ENCODE measurements at places on chromosomes 2 and 18.

DNA sequence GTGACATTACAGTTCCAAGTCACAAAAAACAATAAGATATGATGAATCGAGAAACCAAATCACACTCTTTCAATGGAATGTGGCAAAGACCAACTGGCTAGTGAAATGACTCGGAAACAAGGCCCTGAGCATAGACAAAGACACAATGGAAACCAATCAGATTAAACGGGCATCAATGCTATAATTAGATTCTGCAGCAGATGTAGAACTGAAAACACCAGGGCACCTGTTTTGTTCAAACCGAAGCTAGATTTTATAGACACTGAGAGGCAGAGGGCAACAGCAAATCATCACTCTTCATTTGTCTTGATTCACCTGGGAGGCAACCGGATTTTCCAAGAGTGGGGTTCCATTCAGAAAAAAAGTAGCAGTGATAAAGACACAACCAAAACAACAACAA is 92.8 kb upstream of the BARD1 start:
- no peak for DNase-seq

GRCh38 chr2:131039535-131039907 is 53.7 kb downstream of the FAM168B start:
- no peak for DNase-seq

GRCh38 chr2:47808614-47809013 is 25.7 kb downstream of the MSH6 start:
- no peak for DNase-seq

- DNase-seq = no peak
Observed at GRCh38 chr18:5893956-5894610, 1.2 kb downstream of the TMEM200C start.

DNA sequence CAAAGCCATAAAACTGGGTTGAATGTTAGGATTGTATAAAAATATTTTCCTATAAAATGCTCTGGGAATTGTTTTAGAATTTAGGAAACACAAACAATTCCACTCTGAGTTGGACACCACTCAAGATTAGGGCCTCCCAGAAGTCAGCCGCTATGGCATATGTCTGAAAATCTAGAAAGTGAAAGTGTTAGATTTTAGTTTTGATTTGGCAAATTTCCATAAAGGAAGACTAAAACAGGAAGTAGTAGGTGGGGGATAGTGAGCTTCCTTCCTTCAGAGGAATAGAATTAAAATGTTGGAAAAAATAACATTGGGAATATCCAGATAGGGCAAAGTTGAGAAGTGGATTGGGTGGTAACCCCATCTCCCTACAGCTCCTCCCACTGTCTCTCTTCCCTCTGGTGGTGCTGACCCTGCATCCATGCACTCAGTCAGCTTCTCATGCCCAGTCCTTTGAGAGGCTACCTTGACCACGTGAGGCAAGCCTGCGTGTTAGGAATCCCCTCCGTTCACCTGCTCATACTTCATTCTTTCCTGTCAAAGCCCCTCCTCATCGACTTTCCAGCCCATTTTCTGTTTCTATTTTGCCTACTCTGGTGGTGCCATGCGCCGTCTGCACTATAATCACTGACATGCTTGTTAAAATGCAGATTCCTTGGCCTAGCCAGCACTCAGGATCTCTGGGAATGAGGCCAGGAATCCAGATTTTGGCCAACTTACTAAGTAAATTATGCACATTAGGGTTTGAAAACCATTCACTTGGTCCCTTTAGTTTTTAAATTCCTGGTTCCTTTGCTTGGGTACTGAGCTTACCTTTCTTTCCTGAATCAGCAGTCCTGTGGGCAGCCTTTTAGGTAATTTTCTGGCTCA is 83.5 kb downstream of the POLE4 start:
- DNase-seq = no peak

DNA sequence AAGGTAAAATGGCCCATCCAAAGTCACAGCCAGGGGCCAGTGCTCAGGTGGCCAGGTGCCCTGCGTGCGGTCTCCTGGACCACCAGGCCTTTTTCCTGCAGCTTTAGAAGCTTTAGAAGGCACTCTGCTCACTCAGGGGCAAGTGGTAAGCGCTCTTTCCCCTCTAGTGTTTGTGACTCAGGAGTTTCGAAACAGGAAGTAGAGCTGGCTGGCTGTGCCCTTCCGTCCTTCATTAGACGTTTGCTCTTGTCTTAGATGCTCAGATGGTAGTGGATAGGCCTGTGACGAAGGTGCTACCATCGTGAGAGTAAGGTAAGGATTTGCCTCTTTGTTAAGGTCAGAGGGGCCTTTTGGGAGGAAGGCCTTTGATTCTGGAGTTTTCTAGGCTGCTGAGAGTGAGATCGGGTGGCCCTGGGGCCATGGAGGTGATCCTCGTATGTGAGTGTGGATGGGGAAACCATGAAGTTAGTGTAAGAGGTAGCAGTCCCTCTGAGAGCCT is at the start of gene CASP8:
Gene CASP8, plus strand, starts transcription at position 235 of the 499 bp plus-strand sequence. CDS start 5,951 bp downstream, outside the sequence.
- DNase-seq = no peak

GRCh38 chr2:53407363-53408080 is 360.1 kb upstream of the CHAC2 start:
- peak; percentile 10 for DNase-seq

DNA sequence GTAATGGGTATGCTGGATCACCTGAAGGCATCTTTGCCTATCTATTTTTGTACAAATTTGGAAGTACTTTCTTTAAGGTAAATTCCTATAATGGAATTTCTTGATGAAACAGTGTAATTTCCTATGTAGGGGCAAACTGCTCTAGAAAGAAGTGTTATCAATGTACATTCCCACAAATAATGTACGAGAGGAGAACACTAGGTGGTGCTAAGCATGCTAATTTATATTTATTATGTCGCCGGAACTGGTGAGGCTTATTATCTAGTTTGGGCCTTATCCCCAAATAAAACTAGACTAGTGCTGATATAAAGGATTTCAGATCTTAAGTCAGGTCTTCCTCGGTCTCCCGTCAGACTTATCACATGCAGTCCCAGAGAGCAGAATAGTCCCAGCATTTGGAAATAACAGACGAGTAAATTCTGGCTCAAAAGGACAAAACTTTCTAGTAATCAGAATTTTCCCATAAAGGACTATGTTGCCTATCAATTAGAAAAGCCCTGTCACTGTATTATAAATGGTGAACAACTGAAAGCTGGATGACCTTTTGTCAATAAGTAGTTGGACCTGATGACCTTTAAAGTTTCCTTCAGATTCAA is 86.9 kb upstream of the RBBP8 start:
- DNase-seq = no peak
